Muscle of arm (tissue), 14 donors: ENCODE measurements at places on chromosomes 4 and X. TPM values are rescaled to one million over a fixed set of nuclear protein-coding genes. Genes with fewer than 3 reads are reported as not detected.
A peak's percentile ranks its signal among the peaks of the same experiment; 100 is the strongest.

TMEM154 gene
- polyA plus RNA-seq: not detected

GRCh38 chrX:122770581-122770980 is 413.5 kb upstream of the GRIA3 start:
- DNase-seq: no peak

DNA sequence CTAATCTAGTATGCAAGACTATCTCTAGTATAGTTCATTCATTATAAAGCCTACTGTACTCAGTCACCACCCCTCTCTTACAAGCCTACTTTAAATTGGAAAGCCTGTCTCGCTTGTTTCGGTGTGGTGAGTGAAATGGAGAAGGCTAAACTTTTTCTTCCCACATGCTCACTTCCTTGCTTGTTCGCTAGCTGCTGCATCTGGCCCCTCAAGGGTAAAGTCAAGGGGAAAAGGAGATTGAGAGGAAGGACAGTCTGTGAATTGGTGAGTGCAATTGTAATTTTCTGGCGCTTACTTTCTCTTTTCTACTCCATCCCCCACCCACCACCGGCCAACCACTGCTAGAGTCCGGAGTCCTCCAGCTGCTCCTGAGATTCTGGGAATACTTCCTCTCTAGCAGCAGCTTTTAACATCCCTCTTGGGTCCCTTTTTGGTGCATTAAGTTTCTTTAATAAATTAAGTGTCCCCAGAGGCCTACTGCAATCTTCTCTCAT is 12.1 kb upstream of the ARAP2 start:
- peak; percentile 35 for DNase-seq

DNA sequence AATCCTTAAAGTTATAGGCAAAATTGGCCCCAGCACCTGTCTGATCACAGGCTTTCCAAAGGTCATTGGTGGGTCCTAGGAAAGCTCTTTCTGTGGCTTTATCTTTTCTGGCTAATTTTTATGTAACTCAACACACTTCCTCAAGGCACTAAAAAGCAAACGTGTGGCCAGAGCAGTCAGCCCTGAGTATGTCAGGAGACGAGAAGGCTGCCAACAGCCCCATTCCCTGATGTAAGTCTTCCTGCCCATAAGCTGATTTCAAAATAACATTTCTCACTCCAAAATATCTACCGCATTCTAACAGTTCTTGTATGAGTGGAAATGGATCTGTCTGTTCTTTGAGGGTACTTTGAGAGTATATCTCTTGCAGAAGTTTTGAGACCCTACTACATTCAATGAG is 25.5 kb upstream of the FUNDC1 start:
- no peak for DNase-seq

- DNase-seq: no peak
Measured at GRCh38 chr4:148618856-148619255, 176.6 kb upstream of the NR3C2 start.

GRCh38 chr4:145414226-145414625 is 67.4 kb upstream of the SMAD1 start:
- DNase-seq: peak; percentile 71

VCX2 gene
- not detected for polyA plus RNA-seq

GPC3 gene
- polyA plus RNA-seq: 319 TPM

GRCh38 chr4:144575181-144575580 is 70.8 kb upstream of the HHIP start:
- DNase-seq: no peak

- DNase-seq: no peak
Measured at GRCh38 chr4:145480257-145480656, 1.4 kb upstream of the SMAD1 start.

- no peak for DNase-seq
Measured at GRCh38 chr4:184416913-184417734, 57.2 kb downstream of the IRF2 start.

DNA sequence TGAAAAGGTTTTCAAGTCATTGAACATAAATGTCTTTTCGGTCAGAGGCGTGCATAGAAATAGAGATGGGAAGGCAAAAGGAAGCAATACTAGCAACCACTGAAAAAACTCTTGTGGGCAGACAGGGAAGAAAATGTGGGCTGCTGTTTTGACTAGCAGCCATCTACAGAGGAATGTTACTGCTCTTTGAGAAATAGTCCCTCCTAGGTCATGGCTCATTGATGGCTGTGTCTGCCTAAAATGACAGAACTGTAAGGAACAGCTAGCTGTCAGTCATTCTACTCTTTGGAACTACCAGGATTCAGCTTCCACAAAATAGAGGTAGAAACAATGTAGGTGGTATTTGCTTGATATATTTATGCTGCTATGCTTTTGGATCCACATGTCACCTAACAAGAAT is 26.9 kb upstream of the TMPRSS11B start:
- DNase-seq: no peak

ZNF182 gene
- polyA plus RNA-seq: 5.6 TPM
